ENCODE measurements at places on chromosomes 13 and 19.

DNA sequence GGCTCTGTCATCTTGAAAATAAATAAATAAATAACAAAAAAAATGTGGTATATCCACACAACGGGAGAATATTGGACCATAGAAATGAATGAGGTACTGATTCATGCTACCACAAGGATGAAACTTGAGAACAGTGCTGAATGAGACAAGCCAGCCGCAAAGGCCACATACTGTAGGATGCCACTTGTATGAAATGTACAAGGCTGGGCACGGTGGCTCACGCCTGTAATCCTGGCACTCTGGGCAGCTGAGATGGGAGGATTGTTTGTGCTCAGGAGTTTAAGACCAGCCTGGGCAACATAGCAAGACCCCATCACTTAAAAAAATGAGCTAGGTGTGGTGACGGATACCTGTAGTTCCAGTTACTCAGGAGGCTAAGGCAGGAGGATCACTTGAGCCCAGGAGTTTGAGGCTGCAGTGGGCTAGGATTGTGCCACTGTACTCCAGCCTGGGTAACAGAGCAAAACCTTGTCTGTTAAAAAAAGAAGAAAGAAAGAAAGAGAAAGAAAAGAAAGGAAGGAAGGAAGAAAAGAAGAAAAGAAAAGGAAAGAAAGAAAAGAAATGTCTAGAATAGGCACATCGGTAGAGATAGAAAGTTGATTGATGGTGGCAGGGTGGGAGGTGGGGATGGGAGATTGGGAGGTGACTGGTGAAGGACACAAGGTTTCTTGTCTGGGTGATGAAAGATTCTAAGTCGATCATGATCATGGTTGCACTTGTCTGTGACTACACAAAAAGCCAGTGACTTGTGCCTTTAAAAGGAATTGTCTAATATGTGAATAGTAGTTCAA is 20.3 kb downstream of the HPN start:
- no peak for DNase-seq

GRCh38 chr19:53132141-53132991 is at the start of gene ZNF415:
Gene ZNF415 (minus strand): TSS chr19:53132910. CDS start chr19:53122676, 10,234 bp downstream.
- DNase-seq: peak; percentile 67

- peak; percentile 98 for DNase-seq
Measured at GRCh38 chr19:47273313-47274070, 1.2 kb upstream of the INAFM1 start.

DNA sequence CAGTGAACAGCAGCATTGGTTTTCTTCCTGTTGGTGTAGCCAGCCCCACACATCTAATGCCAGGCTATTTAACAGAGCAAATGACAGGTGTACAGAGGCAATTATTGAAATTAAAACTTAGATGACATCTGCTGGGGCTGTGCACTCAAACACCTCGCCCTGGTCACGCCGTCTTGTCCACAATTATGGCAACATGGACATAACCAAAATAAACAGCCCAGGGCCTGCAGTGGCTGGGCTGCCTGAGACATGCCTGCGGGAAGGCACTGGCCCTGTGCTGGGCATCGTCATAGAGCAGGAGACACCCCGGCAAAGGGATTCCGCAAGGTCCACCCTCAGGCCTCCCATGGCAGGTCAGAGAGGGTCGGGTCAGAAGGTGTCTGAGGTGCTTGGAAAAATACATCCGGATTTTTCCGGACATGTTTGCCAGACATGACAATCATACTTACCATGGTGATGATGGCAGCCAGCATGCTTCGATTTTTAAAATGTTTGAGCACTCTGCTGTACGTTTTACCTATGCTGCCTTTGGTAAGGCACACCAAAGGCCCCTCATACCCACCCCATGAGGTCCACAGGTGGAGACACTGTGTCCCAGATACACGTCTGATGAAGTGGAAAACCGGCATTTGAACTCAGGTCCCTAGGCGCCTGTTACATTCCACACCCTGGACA is 47.8 kb downstream of the TSHZ3 start:
- DNase-seq: no peak

DNA sequence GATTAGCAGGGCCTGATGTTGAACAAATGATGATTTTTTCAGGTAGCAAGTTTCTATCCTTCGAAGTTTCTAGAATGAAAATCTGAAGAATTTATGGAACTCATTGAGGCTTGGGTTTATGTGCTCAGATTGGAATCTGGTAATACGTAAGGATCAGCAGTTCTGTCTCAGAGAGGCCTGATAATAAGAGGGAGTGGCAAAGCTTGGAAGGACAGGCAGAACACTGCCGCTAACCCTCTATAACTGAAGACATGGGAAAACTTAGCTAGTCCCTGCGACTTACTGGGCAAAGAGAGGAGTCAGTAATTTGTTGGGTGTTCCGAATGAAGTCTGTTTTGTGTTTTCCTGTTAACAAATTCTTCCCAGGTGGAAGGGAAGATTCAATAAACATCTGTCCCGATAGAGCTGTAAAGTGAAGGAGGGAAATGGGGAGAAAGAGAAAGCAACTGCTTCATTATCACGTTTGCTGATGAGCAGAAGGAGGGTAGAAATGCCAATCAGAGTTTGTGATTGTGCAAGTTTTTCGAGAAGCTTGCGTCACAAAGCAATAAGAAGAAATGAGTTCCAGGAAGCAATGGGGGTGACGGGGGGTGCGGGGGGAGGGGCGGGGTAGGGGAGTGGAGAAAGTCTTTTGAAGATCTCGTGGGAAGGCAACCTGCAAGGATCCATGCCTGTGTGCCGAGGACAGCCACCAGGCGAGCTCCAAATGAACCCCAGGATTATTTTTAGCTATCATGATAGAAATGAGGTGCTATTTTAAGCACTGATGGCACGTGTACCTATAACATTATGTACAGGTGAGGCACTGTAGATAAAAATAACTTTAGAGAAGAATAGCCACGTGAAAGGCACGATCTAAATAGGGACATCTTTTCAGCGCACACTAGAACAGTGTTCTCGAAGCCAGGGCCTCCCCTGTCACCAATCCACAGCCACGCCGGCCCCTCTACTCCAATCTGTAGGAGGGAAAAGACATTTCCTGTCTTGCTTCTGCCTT is 224.1 kb downstream of the FGF9 start:
- peak; percentile 26 for DNase-seq

GRCh38 chr19:52114691-52115090 is 19.1 kb upstream of the ZNF841 start:
- DNase-seq: no peak

DNA sequence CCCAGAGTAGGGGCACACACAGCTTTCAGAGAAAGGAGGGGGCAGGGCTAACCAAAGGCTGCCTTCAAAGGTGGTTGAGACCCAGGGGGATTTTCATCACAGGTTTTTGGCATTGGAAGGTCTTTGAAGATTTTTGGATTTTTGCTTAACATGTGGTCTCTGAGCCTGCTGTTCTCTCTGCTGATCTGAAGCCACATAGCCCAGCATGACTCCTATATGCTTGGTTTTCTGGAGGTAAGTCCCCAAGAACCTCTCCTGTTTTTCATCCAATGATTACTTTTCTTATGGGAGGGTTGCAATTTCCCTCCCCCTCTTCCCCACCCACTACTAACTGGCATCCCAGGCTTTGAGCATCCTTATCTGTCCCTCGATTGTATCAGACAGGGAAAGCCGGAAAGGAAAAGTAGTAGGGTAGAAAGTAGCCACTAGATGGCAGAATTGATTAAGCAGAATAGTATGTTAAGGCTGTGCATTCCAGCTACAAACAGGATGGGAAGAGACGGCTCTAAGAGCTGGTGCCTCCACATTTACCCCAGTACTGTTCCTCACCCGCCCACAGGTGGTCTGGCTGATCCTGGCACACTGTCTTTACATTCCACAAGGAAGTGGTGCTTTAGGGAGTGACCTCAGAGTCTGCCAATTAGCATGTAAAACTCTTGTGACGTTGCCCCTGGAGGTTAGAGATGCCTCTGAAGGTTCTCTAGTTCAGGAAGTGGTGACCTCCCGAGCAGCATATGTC is 218.9 kb upstream of the EDNRB start:
- DNase-seq: peak; percentile 67

DNA sequence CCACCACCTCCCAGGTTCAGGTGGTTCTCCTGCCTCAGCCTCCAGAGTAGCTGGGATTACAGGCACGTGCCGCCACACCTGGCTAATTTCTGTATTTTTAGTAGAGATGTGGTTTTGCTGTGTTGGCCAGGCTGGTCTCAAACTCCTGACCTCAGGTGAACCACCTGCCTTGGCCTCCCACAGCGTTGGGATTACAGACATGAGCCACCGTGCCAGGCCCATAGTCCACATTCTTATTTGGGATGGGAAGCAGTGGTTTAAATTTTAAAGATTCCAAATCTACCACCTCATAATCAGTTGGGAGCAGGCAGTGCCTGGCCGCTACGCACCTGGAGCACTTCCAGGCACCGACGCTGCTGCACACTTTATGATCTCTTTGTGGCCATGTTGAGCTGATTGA is 160.6 kb upstream of the SOX1 start:
- no peak for DNase-seq

DNA sequence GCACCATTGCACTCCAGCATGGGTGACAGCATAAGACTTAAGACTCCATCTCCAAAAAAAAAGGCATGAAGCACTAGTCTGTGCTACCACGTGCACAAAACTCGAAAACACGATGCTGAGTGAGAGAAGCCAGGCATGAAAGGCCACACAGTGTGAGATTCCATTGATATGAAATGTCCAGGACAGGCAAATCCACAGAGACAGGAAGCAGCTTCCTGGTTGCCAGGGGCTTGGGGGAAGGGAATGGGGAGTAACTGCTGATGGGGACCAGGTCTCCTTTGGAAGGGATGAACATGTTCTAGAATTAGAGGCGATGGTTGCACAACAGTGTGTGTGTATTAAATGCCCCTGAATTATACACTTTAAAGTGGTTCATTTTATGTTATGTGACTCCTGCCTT is 15.9 kb upstream of the JUND start:
- no peak for DNase-seq

GRCh38 chr13:66665991-66666390 is 564.1 kb downstream of the PCDH9 start:
- no peak for DNase-seq

- no peak for DNase-seq
Measured at GRCh38 chr13:112241288-112241687, 134.9 kb upstream of the SPACA7 start.

GRCh38 chr19:44113784-44114390 is 688 bp downstream of the ZNF225 start:
- peak; percentile 24 for DNase-seq

GRCh38 chr19:3110126-3110825 is 16.1 kb downstream of the GNA11 start:
- DNase-seq: no peak
